ENCODE measurements at places on chromosomes 3 and 15.

- DNase-seq: no peak
Observed at GRCh38 chr15:101039461-101039860, 120.3 kb downstream of the LRRK1 start.

GRCh38 chr15:56943403-56943802 is 25.0 kb downstream of the TCF12 start:
- DNase-seq: no peak

DNA sequence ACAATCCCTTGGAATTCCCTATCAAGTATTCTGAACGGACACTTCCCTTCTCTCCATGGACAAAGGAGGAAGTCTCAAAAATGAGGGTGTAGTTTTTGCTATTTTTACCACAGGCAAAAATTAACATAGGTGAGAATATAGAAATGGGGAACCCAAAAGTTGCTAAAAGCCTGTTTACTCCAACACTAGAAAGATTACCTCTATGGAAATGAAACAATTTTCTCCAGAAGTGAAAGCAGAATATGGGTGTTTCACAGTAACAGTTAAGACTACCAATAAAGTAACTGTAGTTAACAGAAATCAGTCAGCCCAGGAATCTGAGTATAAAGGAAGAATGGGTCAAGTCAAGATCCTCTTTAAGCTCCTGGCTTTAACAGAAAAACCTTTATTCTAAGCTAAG is 9.3 kb downstream of the TRA2B start:
- DNase-seq: no peak

DNA sequence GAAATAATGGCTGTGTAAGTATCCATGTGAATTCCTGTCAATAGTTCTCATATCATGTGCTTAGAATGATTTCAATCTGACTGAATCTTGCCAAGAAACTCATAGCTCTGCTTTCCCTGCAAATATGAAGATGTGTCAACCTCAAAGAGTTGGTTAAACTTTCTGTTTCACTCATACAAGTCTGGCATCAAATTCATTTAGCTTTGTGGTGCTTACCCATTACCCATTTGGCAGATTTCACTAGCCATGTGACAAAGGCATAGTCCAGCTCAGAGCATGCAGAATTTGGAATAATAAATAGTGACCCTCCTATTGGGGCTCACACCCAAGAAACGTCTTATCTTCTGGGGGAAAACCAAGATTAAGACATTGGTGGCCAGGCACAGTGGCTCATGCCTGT is 256.6 kb upstream of the TPRG1 start:
- peak; percentile 16 for DNase-seq

GRCh38 chr3:102741105-102741504 is 306.3 kb downstream of the ZPLD1 start:
- no peak for DNase-seq

DNA sequence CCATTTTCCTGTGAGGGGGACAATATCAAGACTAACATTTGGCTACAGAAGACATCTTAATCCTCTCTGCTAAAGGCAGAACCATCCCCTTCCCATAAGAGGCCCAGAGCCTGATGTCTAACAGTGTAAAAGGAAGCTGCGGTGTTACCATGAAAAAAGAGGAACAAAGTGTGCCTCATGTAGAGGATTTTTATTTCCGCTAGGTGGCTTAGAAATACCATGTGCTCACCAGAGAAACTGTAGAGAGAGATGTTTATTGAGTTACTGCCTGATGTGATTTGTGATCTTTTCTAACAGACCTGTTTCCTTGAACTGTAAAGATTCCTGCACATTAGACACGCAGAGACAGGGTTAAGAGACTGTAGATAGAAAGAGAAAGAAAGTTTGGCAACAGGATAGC is 22.0 kb downstream of the OR5H15 start:
- no peak for DNase-seq

GRCh38 chr3:11545186-11545851 is 98.4 kb downstream of the VGLL4 start:
- no peak for DNase-seq

GRCh38 chr3:129384594-129385323 is 43.7 kb downstream of the EFCAB12 start:
- no peak for DNase-seq

GRCh38 chr15:62799919-62800318 is 242.6 kb upstream of the TPM1 start:
- no peak for DNase-seq

DNA sequence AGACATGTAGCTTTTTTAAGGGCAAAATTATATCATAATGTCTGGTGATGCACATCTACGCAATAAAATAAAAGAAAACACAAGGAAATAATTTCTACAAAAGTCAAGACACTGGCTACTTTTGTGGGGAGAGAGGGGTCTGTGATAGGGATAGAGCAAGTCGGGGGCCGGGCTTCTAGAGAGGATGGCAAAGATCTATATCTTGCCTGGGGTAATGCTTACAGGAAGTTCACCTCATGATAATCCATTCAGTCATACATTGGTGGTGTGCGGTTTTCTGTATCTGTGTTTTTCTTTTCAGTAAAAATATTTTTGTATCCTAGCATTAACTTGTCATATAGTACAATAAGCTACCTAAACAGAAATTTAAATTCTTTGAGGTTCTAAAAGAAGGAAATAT is 178.8 kb downstream of the ARRDC4 start:
- no peak for DNase-seq

- no peak for DNase-seq
Observed at GRCh38 chr3:150300388-150300787, 107.7 kb upstream of the TSC22D2 start.

DNA sequence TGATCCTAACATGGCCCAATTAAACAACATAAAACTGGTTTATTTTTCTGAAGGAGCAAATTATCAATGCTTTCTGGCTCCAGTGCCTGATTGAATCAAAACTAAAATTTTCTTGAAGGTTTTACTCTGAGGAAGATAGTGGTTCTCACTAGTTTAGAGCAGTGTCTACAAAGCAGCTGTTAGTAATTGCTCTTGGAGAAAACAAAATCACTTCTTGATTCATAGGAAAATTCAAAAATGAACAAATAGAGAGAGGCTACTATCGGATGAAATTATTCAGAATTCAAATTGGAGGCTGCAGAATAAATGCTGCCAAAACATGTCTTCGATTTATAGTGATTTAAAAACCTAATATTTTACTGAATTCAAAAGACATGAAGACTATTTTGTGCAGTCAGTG is 15.1 kb upstream of the RIOX2 start:
- DNase-seq: no peak

- DNase-seq: no peak
Observed at GRCh38 chr3:161796780-161797179, 300.2 kb downstream of the OTOL1 start.

GRCh38 chr3:40333852-40334251 is 24.3 kb downstream of the EIF1B start:
- DNase-seq: no peak

DNA sequence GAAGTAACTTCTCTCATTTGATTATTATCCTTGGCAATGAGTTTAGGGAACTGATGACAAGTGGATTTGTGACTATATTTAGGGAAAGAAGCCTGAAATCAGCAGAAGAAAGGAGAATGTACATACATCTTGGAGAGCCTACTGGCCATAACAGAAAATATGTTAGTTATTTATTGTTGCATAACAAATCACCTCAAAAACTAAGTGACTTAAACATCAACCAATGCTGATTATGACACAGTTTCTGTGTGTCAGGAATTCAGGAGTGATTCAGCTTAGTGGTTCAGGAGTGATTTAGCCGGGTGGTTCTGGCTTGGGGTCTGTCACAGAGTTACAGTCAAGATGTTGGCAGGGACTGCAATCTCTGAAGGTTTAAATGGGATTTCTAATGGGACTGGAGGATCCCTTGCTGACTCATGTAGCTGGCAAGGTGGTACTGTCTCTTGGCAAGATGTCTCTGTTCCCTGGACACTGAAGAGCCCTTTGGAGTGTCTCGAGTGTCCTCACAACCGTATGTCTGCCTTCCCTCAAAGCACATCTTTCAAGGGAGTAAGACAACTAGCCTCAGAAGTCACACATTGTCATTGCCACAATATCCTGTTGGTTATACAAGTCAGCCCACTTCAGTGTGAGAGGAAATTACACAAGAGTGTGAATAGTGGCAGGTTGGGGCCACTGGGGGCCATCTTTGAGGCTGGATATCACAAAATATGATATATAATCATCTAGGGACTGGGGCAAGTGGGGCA is 248.9 kb downstream of the SV2B start:
- no peak for DNase-seq

DNA sequence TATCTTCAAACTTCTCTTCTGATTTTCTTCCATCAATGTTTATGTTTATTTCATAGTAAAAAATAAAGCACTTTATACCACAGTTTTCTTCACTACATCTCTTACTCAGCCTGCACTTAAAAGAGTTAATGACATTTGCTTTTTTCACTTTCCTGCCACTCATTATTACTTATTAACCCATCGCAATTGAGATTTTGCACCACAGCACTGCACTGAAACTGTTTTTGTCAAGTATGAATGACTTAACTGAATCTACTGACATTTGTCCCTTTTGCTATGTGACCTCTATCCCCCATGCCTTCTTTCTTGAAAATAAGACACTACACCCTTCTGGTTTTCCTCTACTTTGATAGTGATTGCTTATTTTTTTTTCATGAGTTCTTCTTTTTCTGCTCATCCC is 739.7 kb upstream of the DPPA4 start:
- no peak for DNase-seq

DNA sequence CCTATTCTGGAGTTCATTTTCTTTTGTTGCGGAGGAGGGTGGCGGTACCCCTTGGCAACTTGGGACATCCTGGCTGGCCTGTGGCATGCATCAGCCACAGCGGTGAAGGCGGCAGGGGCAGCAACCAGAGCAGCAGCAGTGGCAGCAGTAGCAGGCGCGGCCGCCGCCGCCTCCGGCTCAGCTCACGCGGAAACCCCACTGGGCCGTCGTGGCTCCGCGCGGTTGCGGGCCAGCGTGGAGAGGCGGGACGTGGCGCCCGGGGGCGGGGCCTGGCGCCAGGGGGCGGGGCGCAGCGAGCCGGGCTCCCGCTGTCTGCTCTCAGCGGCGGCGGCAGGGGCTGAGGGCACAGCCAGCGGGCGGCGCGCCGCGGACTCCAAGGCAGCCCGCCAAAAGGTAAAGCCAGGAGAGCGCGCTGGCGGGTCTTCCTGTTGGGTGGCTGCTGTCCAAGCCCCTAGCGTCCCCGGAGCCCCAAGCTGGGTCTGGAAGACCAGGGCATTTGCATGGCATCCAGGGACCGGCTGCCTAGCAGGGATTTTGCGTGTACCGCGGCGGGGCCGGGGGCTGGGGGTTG is 334.4 kb upstream of the THRB start:
- DNase-seq: no peak

GRCh38 chr3:99666201-99666600 is 27.8 kb downstream of the COL8A1 start:
- DNase-seq: no peak

DNA sequence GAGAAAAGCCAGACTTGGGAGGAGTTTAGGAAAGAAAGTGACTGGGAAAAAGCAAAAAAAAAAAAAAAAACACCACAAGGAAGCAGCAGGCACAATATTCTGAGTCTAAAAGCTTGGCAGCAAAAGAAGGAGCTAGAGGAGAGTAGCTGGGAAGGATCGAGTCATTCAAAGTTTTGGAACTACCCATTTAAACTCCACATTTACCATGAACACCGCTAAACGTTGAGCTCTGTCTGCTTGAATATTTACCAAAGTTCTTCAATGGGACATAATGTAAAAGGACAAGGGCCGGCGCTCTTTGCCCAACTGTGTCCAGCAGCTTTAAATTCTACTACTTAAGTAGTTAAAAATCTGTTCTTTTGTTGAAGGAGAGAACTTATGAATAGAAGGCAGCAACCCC is 481.9 kb downstream of the FOXP1 start:
- DNase-seq: no peak

DNA sequence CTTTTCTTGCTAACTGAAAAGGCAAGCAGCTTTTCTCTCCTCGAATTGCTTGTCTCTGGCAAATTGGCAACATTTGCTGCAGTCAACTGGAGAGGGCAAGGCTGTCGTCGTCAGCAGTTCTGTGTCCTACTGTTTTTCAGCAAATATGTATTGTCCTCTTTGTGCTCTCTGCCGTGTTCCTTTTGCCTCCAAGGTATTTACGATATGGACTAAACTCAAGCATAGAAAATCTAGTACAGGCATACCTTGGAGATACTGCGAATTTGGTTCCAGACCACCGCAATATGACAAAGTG is 558 bp upstream of the SLC30A4 start:
- DNase-seq: no peak

- no peak for DNase-seq
Observed at GRCh38 chr3:158751316-158751715, 19.1 kb upstream of the RARRES1 start.

DNA sequence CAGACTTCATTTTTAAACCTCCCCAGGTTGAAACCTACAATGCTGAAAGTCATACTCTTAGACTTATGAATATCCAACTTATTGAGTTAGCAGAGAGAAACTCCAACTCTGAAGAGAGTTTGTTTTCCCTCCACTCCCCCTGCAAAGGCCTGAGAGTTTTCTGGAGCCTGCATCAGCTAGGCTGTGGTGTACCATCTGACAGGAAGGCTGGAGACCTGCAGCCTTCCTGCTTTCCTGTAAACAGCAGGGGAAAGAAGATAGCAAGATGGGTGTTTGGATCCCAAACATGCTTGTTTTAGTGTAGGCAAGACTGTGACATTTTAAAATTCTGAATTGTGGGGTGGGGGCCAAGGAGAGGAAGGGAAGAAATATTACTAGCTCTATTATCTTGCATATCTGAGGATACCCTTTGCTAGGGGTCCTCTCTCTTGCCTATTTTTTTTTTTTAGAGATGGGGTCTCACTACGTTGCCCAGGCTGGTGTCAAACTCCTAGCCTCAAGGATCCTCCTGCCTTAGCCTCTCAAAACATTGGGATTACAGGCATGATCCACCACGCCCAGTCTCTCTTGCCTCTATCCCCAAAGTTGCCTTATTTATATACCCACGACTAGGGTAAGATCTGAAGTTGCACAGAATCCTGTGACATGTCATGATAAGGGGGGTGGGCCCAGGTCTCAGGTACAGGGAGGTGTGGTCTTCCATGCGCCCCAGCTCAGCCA is 51.0 kb upstream of the USP3 start:
- no peak for DNase-seq

- DNase-seq: no peak
Observed at GRCh38 chr3:20073068-20073467, 32.8 kb downstream of the KAT2B start.
